ENCODE measurements at places on chromosomes 3 and 15.

DNA sequence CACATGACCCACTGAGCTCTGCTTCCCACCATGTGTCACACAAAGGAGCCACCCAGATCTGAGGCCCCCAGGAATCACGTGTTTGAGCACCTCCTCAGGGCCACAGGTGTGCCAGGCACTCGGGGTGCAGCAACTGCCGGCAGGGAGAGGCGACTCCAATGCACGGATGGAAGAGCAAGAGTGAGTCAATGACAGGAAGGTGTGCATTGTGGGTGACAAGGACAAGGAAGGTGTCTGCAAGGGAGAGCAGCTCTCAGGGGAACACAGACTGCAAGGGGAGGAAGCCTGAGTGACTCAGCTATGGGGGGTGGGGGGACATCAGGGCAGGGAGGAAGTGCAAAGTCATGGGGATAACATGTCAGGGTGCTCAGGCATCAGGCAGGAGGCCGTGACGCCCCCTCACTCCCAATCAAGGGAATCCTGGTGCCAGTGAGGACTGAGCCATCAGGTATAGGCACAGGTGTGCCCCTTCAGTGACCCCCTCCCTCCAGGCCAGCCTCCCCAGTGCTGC lies 67.4 kb downstream of the NUP210 start:
- DNase-seq, result no peak

DNA sequence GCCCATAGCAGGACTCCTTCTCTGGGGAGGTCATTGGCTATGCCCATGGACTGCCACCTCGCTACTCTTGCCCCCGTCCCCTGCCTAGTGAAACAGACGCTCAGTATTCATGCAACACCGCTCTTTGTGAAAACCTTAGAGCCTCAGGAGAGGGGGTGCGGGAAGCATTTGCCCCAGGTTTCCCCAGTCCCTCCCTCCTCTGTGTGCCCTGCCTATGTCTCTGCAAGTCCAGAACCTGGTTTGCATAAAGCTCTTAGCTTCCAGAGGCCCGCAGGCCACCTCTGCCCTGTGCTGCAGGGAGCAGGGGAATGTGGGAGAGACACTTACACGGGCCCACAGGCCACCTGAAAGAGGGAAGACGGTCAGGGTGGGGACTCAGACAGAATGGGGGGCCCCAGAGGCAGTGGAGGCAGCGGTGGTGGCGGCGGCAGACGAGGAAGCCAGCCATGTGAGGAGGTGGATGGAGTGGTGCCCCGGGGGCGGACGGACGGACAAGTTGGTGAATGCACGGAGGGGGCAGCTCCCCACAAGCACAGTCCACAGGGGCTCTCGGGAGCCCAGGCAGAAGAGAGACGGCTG lies 33.8 kb upstream of the CTSH start:
- no peak for DNase-seq

GRCh38 chr3:13332158-13332557 lies 88.0 kb downstream of the NUP210 start:
- DNase-seq, result no peak

DNA sequence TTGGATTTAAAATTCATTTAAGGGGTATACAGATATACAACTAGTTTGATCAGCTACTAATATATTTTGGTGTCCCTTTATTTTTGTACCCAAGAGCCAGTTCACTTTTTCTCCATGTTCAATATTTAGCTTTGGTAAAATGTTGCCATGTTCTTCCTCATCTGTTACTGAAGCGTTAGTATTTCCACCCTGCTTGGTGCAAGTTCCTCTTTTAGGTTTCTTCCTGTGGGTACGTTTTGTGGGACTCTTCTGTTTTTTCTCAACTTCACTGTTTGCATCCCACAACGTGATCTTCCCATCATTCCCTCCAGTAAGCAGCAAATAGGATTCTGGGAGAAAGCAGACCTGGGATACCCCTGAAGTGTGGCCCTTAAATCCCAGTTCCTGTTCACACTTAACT lies 14.1 kb downstream of the WDR53 start:
- no peak for DNase-seq

GRCh38 chr3:56894881-56895431 lies 93.2 kb upstream of the ARHGEF3 start:
- no peak for DNase-seq

- DNase-seq, result no peak
Observed at GRCh38 chr15:86347245-86347644, 267.6 kb downstream of the AGBL1 start.

DNA sequence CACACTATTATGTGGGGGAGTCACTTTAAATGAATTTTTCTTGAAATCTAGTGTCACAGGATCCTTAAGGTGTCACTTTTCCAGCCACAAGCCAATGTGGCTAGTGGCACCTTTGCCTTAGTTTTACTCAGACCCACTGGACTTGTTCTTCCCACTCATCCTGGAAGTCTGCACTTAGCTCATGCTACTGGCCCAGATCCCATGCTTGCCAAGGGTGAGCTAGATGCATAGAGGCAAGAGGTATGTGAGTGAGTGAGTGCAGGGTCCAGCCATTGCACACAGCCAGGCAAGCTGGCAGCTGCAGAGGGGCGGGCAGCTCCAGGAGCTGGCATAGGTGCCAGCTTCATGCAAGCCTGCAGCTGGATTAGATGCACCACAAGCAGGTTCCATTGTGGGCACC lies 81.0 kb downstream of the CGGBP1 start:
- DNase-seq, result peak; percentile 33

DNA sequence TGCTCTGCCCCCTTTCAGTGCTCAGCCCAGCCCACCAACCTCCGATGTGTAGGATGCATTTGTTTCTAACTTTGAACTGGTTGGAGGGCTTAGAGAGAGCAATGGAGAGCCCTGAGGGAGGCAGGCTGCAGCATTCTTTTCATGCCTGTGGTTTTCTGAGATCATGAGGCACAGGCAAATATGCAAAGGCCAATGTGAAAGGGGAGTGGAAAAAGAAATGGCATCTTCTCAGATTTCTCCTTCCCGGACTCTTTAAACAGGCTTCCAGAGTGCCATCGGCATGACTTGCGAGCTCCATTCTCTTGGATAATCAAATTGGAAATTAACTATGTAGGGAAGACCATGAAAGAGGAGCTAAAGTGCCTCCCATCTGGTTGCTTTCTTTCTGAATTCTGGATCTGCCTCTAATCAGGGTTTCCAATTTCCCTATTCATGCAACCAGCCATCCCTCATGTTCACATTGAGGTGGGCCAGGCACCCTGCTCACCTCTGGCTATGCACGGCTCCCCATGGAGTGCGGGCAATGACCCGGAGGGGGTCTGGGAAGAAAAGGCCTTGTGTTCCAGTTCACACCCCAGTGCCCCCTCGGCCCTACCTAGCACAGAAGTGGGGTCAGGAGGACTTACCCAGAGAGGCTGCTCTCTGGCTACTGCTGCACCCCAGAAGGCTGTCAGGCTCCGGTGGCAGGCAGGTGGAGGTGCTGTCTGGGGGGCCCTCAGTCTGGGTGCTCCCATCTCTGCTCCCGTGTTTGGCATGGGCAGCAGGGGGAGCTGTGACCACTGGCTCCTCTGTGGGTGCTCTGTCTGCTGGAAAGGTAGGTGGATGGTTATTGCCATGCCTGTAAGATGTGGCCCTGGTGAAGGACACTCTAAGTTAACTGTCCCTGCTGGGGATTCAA lies 16.1 kb downstream of the AMOTL2 start:
- no peak for DNase-seq

DNA sequence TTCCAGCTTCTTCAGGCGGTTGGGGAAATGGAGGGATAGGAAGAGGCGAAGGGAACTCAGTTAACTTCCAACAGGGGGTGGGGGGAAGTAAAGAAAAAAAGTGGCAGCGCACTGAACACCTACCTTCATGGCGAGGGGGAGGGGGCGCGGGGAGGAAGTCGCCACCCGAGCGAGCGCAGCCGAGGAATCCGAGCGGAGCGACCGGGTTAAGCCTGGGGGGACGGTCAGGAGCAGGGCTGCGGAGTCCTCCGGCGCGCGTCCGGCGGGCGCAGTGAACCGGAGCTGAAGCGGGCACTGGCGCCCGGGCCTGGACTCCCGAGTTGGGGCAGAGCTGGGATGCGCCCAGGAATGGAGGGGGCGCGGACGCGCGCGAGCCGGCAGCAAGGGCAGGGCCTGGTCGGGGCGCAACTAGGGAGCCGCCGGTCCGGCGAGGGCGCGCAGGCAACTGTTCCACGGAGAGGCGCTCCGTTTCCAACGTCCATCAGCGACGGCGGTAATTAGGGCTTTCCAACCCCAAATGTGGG lies at the start of gene WNT5A:
Gene WNT5A (minus strand): TSS at position 450 of the 524 bp plus-strand sequence. CDS start 321 bp downstream, at position 129.
- peak; percentile 30 for DNase-seq

DNA sequence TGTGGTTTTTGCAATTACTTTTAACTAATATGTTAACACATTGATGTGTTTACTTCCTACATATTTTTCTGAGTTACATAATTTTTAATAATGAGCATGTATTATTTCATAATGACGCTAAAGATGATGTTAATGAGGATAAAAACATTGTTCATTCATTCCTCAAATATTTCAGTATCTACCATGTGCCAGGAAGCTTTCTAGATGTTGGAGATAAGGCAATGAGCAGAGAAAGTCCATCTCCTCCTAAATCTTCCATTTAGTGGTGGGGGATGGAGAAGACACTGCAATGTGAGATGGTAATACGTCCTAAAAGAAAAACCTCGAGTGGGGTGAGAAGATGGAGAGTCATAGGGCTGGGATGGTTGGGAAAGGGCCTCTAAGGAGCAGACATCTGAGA lies 132.7 kb downstream of the MYLK start:
- DNase-seq, result no peak

GRCh38 chr3:108477511-108478147 lies 32.8 kb downstream of the MYH15 start:
- no peak for DNase-seq

- no peak for DNase-seq
Observed at GRCh38 chr15:25556136-25556535, 117.3 kb upstream of the UBE3A start.

GRCh38 chr3:170356596-170357175 lies 829 bp upstream of the SKIL start:
- DNase-seq, result peak; percentile 82

GRCh38 chr3:37183375-37183831 lies 9.0 kb upstream of the LRRFIP2 start:
- no peak for DNase-seq

DNA sequence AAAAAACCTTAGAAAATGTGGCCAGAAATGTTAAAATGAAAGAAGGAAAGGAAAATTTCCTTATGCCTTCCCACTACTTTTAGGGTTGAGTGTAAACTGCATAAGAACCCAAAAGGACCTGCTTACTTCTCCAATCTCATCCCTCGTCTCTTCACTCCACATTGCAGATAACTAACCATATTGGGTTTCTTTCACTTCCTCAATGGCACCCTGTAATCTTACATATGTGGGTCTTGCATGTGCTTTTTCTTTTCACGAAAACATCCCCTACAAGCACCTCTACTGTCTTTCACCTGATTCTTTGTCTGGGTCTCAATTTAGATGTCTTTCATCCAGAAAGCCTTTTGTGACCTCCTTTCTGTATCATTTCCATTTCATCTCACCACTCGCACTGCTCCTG lies 23.1 kb downstream of the EOMES start:
- no peak for DNase-seq

GRCh38 chr15:78162038-78162437 lies 12.9 kb downstream of the IDH3A start:
- DNase-seq, result peak; percentile 16

All from upper lobe of left lung (tissue), 6 donors.